ENCODE measurements at places on chromosomes 3 and 15. TPM values are rescaled to one million over a fixed set of nuclear protein-coding genes. Genes with fewer than 3 reads are reported as not detected.

The BCHE gene
- not detected for total RNA-seq

The SNX22 gene
- total RNA-seq, result 0.36 TPM

The CSTA gene
- not detected for total RNA-seq

The TMOD3 gene
- 60.5 TPM for total RNA-seq

The SH2D7 gene
- 0.11 TPM for total RNA-seq

The CIB1 gene
- total RNA-seq, result 125 TPM

The PLSCR5 gene
- total RNA-seq, result not detected

The GXYLT2 gene
- not detected for total RNA-seq

The SERINC4 gene
- 0.23 TPM for total RNA-seq

The TEX55 gene
- total RNA-seq, result not detected

The AMOTL2 gene
- total RNA-seq, result not detected

The CCDC54 gene
- total RNA-seq, result not detected
